ENCODE measurements at places on chromosomes 3 and 15. TPM values are rescaled to one million over a fixed set of nuclear protein-coding genes. Genes with fewer than 3 reads are reported as not detected.

GRCh38 chr3:62277986-62278385 lies 95.4 kb downstream of the FEZF2 start:
- DNase-seq = no peak

DNA sequence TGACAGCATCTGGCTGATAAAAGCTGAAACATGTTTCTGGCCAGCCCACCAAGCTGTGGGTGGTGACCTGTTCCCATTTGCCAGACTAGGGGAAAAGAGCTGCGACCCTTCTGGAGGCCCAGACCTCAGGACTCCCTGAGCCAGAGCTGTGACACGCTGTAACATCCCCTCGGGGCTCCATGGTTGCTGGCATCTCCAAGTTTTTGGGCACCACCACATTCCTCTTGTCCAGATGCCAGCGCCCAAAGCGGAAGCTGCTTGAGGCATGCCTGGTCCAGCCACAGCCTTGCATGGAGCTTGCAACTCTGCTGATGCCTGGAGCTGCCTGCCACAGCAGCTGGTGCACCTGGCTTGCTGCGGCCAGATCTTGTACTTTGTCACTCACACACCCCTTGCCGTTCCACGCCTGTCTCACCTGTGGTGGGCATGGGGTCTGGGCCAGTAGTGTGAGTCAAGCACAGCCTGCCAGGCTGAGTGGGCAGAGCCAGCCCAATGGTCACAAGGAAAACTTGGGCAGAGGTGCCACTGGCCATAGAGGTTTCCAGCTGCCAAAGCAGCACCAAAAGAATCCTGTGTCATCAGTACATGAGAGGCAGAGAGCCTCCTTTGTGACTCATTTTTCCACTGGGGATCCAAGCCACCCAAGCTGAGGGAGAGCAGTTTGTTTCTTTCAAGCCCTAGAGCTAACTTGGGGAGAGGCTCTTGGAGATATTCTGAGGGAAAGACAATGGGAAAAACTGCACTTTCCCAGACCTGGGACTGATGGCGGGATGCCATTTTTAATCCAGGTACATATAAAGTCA lies 45.7 kb upstream of the PTX3 start:
- no peak for DNase-seq

- peak; percentile 16 for DNase-seq
Measured at GRCh38 chr15:48794697-48795134, 16.2 kb downstream of the CEP152 start.

DNA sequence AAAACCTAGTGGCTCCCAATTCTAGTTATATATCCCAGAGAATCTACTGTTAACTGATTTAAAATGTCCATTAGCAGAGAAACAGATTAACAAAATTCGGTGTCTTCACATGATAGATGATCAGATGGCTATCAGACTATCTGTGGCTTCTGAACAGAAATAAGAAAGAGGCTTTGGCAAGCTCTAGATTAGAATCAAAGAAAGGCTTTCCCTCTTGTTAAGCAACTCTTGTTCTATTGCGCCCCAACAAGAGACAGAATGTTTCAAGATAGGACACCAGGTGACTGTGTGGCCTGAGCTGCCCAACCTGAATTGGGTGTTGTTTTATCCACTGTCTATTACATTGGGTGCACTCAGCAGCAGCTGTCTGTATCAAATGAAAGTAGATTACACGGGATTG lies 483.7 kb downstream of the FHIT start:
- DNase-seq = no peak

DNA sequence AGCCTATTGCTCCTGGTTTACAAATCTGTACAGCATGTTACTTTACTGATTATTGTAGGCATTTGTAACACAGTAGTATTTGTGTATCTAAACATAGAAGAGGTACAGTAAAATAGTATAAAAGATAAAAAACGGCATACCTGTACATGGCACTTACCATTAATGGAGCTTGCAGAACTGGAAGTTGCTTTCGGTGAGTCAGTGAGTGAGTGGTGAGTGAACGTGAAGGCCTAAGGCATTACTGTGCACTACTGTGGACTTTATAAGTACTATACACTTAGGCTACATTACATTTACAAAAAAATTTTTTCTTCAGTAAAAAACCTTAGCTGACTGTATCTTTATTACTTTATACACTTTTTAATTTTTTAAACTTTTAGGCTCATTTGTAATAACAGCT lies 90.9 kb downstream of the RAP2B start:
- no peak for DNase-seq

DNA sequence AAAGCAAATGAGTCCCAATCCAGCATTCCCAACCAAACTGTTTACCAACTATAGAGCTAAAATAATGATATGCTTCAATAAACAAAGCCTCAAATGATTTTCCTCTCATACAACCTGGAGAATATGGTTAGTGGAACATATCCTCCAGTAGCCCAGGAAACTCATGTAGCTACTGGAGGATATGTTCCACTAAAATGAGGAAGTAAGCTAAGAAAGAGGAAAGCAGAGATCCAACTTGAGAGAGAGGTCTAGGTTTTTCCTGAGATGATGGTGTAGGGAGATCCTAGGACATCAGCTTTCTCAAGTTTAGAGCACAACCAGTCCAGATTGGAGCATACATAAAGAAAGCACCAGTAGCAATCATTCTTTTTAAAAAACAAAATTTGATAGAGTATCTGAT lies 44.6 kb upstream of the SLC4A7 start:
- DNase-seq = no peak

GRCh38 chr3:50588759-50589433 lies 19.6 kb downstream of the HEMK1 start:
- DNase-seq = no peak

DNA sequence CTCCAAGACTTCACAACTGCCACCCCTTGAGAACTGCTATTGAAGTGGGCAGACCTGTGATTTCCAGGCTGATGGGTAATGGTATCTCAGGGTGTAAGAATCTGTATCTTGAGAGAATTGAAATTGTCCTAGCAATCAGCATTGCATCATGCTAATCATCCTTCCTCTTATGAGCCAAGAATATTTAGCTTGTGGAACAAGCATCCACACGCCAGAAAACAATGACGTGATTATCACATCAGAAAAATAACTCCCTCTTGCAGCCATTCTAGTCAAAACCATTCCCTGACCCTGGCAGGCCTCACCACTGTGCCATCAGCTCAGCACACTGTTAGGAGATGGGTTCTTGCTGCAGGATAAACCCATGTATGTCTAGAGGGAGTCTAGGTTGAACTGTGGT lies 6.7 kb downstream of the BCL2L10 start:
- DNase-seq = no peak

DNA sequence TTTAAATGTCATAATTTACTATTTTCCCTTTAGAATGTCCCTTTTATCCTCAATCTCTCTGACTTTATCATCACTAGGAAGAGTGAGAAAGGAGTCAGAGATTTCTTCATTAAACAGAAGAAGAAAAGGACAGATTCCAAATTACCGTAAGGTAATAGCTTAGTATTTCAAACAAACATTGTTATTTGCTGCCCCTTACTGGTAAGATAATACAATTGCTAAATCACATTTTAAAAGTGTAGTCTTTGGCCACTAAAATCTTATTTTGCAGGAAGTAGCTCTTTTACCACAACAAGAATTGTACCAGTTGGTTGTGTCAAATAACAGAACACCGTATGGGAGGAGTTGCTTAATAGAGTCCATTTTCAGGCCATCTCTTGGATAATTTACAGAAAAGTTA lies 53.7 kb downstream of the CGGBP1 start:
- DNase-seq = no peak

GRCh38 chr15:80179025-80179759 lies 26.4 kb downstream of the FAH start:
- no peak for DNase-seq

DNA sequence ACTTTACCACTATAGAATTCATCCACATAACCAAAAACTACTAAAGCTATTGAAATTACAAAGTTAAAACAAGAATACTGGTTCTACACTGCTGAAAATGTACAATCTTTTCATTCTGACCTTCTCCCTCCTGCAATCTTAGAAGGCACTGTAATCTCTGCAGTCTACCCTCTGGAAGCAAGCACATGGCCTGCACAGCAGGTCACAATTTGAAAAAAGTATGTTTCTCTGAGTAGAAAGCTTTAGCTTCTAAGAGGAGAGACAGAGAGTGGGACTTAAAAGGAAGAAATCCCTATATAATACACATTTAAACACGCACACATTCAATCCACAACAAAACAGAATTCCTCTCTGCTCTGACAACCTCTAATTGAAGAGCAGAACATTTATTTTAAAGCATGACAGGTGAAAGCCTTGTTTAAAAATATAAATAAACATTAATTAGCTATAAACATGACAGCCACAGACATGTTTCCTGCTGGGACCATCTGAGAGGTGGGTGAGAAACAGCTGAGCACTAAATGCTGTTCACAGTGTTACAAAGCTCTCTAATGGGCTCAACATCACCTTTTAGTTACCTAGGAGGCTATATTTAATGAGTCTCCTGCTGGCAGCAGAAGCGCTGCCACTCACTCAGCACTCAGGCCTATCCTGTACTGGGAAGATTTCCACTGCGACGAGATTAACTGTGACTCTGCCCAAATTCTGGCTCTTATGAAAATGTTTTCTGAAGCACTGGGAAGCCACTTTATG lies 447.4 kb downstream of the AGBL1 start:
- no peak for DNase-seq

DNA sequence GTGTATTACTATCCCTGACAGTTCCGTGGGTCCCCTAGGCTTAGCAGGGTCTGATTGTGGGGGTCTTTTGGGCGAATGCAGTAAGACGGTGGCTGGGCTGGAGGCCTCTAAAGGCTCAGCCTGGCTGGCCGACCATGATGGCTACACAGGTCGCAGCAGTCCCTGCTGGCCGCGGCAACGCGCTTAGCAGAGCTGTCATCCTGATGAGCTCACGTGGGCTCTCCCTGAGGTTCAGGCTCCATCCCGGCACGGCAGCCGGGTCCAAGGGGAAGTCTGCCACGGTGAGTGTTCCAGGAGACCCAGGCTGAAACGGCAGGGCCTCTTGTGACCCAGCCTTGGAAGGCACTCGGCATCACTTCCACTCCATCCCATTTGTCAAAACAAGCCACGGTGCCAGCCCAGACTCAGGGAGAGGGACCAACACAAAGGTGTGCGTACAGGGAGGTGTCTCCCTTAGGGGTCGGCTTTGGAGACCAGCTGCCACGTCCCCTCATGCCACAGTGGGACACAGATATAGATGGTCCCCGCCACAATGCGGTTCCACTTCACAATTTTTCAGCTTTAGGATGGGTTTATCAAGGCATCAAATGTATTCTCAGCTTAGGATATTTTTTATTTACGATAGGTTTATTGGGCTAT lies 101.8 kb downstream of the XXYLT1 start:
- no peak for DNase-seq

- DNase-seq = no peak
Measured at GRCh38 chr3:117756563-117756962, 1047.0 kb downstream of the TUSC7 start.

DNA sequence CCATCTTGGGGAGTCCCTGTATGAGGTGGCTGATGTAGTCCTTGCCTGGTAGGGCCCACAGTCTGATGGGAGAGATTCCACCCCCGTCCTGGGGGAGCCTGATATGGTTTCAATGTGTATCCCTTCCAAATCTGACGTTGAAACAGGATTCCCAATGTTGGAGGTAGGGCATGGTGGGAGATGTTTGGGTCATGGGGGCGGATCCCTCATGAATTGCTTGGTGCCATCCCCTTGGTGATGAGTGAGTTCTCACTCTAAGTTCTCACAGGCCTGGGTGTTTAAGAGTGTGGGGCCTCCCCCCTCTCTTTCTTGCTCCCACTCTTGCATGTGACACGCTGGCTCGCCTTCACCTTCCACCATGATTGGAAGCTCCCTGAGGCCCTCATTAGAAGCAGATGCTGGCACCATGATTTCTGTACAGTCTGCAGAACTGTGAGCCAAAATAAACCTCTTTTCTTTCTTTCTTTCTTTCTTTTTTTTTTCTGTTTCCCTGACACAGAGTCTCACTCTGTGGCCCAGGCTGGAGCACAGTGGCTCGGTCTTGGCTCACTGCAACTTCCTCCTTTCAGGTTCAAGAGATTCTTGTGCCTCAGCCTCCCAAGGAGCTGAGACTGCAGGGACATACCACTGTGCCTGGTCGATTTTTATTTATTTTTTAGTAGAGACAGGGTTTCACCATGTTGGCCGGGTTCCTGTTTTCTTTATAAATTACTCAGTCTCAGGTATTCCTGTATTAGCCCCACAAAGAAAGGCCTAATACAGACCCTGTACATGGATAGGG lies 28.6 kb downstream of the ITGA11 start:
- peak; percentile 3 for DNase-seq

Gene CSTA
- not detected for total RNA-seq

Gene FAM219B
- total RNA-seq = 76.0 TPM

Gene GTPBP8
- total RNA-seq = 14.3 TPM

Gene LMAN1L
- 2.2 TPM for total RNA-seq

Gene ANO10
- total RNA-seq = 6.4 TPM

Gene HESX1
- total RNA-seq = 0.24 TPM

Gene COPS2
- total RNA-seq = 53.1 TPM
